ENCODE measurements at places on chromosomes 5 and 9.
A peak's percentile ranks its signal among the peaks of the same experiment; 100 is the strongest.

DNA sequence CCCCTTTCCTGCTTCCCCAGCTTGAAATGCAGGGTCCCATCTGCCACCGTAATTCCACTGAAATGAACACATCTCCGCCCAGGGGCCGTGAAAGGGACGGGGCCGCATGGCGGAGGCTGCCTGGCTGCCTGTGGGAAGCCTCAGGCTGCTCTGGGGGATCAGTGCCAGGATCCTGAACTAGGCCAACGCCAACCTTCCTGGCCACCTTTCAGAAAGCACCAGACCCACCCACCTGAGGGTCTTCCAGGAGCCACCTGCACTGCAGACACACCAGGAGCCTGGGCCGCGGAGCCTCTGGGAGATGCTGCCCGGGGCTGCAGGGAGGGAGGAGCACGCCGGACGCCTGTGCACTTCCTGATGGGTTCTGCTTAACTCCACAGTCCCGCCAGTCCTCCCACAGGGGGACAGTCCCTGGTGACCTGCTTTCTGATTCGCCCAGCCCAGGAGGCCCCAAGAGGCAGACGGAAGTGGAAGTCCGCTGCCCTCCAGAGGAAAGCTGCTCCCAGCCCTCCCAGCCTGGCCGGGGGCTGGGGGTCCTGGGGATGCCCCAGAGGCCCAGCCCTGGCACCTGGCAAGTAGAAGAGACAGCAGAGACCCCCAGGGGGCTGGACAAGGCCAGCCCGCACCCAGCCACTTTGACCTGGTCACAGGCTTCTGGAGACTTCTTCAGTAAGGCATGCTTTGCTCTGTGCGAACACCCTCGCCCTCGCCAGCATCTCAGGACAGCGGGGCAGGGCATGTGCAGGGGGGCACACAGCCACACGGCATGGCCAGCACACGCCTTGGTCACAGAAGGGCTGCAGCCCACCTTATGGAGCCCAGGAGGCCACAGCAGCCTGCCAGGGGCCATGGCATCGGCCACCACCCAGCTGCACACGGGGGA, at the start of gene CARD9:
CARD9 (minus strand) TSS at position 370 of the 883 bp plus-strand sequence. CDS start 1,591 bp downstream, outside the sequence.
- DNase-seq = no peak

- DNase-seq = no peak
Observed at GRCh38 chr5:148486456-148486855, 102.7 kb downstream of the FBXO38 start.

DNA sequence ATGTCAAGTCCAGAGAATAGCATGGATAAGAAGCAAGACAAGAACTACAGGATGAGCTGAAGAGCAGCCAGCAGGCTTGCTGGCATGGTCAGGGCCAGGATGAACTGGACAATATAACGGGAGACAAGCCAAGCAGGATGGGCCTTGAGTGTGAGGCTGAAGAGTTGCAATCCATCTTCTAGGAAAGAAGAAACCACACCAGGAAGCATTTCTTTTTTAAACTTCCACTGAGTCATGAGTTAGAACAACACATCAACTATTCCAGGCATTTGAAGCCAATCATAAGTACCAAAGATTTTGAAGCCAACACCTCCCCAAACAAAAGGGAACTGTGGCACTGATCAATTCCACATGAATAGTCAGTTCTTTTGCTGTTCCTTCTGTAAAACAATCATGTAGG, 27.3 kb downstream of the SLC31A2 start:
- no peak for DNase-seq

GRCh38 chr9:92808726-92809451, 44.3 kb upstream of the BICD2 start:
- DNase-seq = no peak

- no peak for DNase-seq
Observed at GRCh38 chr9:38421498-38422211, 2.6 kb downstream of the IGFBPL1 start.

- peak; percentile 72 for DNase-seq
Observed at GRCh38 chr5:167639766-167640165, 651.7 kb upstream of the WWC1 start.

DNA sequence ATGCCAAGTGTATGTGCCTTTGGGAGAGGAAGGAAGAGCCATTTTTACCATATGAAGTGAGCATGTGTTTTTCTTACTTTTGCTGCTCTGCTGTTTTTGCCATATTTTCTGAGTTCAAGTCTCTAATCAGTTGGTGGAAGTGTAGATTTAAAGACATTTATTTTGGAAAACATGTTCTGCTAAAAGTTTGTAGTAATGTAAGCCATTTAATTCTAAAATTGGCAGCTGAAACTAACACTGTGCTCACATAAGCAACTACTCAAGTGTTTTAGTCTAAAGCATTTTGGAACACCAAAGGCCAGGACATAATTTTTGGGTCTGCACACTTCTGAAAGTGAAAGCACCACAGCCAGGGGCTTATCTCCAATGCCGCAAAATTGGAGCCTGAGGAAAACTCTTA, 363.4 kb upstream of the ZNF608 start:
- no peak for DNase-seq

- peak; percentile 29 for DNase-seq
Observed at GRCh38 chr5:140345919-140346347, 470 bp downstream of the HBEGF start.

GRCh38 chr5:154193283-154193682, 2.8 kb downstream of the GALNT10 start:
- DNase-seq = no peak

DNA sequence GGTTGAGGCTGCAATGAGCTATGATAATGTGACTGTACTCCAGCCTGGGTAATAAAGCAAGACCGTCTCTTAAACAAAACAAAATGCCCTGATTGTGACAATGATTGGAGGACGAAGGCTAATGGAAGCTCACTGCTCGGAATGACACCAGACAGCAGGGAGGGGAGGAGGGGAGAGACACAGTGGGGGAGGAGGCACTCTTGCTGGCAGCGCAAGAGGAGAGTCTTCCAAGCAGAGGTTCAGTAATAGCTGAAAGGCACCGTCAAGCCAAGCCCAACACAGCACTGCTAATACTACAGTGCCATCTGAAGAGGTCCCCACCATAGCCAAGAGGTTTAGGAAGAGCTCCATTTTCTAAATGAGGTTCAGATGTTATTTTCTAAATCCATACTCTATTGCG, 102.3 kb downstream of the GLDC start:
- no peak for DNase-seq

- DNase-seq = no peak
Observed at GRCh38 chr5:172659909-172660628, 19.0 kb downstream of the NEURL1B start.

GRCh38 chr9:135066291-135066690, 21.2 kb upstream of the OLFM1 start:
- no peak for DNase-seq

- no peak for DNase-seq
Observed at GRCh38 chr5:74973694-74974093, 78.7 kb downstream of the GCNT4 start.

- no peak for DNase-seq
Observed at GRCh38 chr9:4287386-4287785, 12.5 kb downstream of the GLIS3 start.

GRCh38 chr5:135222771-135223170, 176.3 kb downstream of the MACROH2A1 start:
- DNase-seq = no peak

DNA sequence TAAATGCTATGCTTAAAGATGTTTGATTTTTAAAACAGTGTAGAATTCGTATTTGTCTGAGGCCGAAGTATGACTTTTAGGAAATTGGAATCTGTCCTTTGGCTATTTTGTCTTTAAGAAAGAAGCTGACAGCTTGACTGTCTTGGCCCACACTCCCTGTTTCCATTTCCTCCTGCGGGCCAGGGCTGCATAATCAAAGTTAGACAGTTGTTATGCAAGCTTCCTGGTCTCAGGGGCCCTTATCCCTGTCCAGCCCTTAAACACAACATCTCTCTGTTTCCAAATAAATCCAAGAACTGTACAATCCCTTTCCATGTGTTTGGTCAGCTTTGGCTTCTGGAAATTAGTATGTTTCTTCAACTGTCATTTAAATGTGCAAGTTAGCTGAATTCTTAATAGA, 54.6 kb upstream of the ECM2 start:
- DNase-seq = no peak

- DNase-seq = no peak
Observed at GRCh38 chr9:121830441-121831140, 179.2 kb downstream of the DAB2IP start.

GRCh38 chr5:108061941-108062340, 320.0 kb downstream of the FBXL17 start:
- no peak for DNase-seq

GRCh38 chr5:105952875-105953274, 1717.9 kb downstream of the EFNA5 start:
- no peak for DNase-seq

DNA sequence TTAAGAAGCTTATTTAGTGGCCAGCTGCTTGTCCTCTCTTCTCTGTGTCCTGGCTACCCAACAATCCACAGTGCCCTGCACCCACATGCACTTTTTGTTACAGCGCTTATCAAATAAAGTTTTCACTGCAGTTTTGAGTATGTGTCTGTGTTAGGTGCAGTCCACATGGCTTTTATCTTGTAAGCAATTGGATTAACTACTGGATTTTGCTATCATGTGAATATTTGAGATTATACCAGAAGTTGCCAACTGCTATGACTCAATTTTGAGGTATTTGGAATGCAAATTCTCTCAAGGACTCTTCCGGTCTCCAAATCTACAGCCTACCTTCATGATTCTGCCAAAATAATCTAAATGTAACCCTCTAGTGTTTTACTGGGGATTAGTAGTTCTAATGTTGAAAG, 690.2 kb downstream of the NR2F1-AS1 start:
- no peak for DNase-seq

DNA sequence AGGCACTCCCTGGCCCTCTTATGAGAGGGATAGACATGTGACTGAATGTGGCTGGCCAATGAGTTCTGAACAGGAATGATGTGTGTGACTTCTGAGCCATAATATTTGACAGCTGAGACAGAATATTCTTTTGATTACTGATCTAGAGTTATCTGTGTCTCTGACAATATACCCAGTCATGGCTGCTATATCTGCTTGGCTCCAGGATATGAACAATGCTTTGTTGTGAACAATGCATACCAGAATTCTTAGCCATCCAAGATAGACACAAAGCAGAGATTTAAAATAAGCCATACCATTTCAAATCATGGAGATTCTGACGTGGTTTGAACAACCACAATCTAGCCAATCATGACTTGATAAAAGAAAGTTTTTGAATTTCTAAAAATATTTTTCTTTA, 840.3 kb upstream of the SEMA6A start:
- no peak for DNase-seq

- DNase-seq = no peak
Observed at GRCh38 chr5:115594128-115595047, 7.9 kb downstream of the TICAM2 start.

GRCh38 chr9:92291577-92291976, 1.9 kb downstream of the IARS1 start:
- no peak for DNase-seq

DNA sequence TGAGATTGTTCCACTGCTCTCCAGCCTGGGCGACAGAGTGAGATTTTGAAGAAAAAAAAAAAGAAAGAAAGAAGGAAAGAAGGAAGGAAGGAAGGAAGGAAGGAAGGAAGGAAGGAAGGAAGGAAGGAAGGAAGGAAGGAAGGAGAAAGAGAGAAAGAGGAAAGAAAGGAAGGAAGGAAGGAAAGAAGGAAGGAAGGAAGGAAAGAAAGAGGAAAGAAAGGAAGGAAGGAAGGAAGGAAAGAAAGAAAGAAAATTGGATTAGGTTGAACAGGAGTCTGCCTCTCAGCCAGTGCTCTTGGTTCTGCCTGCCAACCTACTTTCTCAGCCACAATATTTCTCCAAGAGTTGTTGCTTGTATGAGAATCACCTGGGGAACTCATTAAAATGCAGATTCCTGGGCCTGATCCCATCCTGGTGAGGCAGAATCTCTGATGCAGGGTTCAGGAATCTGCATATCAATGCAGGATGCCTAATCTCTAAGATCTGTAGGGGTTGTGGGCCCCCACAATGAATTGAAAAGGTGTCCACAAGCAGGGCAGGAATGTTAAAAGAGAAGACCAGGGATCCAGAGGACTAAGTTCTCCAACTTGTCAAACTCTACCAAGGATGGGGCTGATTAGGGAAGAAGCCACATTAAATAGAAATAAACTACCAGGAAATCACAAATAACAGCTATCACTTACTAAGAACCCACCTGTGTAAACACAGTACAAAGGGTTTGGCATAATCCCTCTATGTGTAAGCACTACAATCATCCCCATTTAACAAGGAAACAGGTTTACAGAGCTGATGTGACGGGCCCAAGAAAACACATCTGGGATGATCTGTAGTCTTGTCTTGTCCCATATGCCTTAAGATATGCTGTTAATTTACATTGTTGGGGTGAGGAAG, 23.4 kb upstream of the GALNT10 start:
- no peak for DNase-seq

GRCh38 chr9:87464992-87465378, 32.7 kb upstream of the DAPK1 start:
- no peak for DNase-seq

DNA sequence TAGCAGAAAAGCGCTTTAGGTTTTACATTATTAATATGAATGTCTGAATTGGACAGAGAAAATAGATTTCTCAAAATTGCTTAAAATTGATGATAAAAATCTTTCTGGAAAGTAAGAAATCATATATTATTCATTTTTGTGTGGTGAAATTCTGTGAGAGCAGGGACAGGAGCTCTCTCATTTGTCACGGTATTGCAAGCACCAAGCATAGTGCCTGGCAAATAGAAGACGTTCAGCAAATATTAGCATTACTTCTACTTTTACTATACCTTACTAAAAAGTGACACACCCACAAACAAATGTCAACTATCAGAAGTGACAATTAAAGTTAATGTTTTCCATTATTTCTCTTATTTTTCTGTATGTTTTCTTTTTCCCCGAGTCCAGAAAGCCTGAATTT, 69.1 kb downstream of the XRCC4 start:
- no peak for DNase-seq

- no peak for DNase-seq
Observed at GRCh38 chr5:169881702-169882303, 98.5 kb downstream of the INSYN2B start.

DNA sequence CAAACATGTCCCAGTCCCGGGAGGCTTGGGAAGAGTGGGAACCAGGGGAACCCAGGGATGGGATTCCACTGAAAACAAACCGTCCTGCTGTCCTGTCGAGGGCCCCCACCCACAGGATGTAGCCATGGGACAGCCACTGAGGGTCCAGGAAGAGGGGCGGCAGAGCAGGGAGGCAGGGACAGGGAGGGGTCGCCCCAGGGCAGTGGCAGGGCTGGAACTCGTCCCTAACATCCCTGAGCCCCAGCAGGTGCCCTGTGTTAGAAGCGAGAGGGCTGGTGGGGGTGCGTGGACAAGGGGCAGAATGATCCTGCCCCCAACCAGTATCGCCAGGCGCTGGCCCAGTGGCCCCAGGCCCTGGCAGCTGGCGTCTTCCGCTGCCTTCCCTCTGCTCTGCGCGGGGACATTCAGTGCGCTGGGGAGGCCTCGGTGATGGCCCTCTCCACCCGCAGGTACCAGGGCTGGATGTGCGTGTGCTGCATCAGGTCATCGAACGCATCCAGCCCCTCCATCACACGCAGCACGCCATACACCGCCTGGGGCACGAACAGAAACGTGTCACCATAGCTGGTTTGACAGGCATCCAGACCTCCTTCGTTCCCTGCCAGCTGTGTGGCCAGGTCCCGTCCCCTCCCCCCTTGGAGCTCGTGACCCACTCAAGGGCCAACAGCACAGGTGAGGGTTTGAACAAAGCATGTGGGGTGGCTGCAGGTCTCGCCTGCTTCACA, 6.6 kb downstream of the PTGES2 start:
- DNase-seq = no peak

GRCh38 chr9:17481565-17481964, 97.3 kb upstream of the SH3GL2 start:
- no peak for DNase-seq

GRCh38 chr5:10775646-10776045, 14.6 kb upstream of the DAP start:
- DNase-seq = no peak

GRCh38 chr9:131067625-131068024, 28.7 kb upstream of the AIF1L start:
- no peak for DNase-seq

Data from RCC 7860 (cell line).